Caco-2 (cell line): ENCODE measurements at places on chromosomes 2 and 18.

- no peak for DNase-seq
These were observed 53.0 kb downstream of the NCKAP5 start for GRCh38 chr2:133515271-133515670.

DNA sequence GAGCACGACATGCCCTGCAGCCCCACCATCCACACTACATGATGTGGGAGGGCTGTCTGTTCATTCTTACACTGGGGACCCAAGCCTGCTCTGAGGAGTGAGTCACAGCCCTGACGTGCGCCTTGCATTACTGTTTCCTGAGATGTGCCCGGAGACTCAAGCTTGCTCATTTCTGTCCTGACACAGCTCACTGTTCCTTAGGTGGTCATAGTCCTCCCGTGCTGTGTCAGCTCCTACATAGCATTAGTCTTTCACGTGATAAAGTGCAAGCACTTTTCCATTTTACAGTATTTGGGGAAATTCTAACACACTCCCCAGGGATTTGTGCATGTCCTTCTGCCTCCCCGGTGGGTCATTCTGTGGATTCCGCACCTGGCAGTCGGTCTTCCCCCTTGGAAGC, 46.2 kb upstream of the TRIM43B start:
- no peak for DNase-seq

- peak; percentile 90 for DNase-seq
These were observed 30.2 kb downstream of the PSD4 start for GRCh38 chr2:113203901-113204519.

GRCh38 chr2:105388971-105389381, 9.9 kb downstream of the FHL2 start:
- DNase-seq, result no peak

GRCh38 chr2:159129824-159130223, 156.7 kb downstream of the WDSUB1 start:
- DNase-seq, result no peak

DNA sequence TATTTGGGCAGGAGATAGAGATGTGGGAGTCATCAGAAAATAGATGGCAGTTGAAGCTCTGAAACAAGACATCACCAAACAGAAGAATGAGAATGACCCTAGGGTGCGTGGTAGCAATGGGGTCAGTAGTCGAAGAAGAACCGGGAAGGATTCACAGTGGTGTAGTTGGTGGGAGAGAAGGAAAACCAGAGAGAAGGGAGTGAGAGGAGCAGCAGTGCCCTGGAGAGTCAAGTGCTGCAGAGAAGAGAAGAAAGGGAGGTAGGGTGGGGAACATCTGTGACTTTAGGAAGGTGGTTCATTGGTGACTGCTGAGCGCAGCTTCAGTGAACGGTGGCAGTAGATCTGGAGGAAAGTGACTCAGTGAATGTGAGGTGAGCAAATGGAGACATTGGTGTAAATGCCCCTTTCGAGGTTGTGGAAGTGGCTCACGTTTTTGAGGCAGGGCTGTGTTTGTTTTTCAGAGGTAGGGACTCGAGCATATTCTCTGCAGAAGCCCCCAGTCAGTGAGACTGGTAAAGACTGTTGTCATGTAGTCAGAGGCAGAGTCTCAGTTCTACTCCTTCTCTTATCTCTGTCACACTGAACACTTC, 36.4 kb downstream of the CDC42EP3 start:
- no peak for DNase-seq

- DNase-seq, result peak; percentile 85
These were observed 54.5 kb downstream of the SCN2A start for GRCh38 chr2:165293440-165294420.

DNA sequence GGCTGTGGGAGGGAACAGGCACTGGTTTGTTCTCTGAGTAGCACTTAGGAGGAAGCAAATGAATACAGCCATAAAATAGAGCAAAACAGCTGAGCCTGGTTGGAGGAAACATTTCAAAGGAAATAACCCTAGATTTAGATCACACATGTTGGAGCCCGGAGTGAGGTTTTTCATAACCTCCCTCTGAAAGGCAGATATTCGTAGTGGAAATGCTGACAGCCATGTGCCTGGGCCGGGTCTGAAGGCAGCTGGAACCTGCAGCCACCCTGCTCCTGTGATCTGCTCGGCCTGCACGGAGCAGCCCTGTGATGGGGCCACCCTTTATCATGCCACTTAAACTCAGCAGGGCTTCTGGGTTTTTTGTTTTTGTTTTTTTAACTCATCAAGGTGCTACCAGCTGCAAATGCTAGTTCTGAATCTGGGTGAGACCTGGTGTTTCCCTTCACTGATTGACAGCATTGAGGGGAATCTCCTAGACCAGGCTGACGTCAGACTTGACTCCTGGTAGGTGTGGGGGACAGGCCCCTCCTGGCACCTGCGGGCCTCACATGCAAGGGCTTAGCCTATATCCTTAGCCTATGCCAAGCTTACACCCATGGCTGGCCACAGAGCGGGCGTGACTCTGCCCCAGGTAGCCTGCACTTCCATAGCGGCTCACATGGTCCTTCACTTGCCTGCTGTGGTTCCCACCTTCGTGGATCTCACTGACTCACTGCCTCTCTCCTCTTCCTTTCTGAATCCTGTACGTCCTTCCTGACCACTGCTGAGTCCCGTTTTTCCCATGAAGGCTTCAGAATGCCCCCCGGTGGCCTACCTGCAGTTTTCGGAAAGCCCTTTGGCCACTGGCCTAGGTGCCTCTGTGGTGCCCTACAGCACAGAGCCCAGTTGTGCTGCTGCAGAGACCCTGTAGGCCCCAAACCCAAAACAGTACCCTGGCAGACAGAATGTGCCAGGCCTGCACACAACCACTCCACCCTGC, 217.3 kb downstream of the SEPTIN10 start:
- no peak for DNase-seq

- no peak for DNase-seq
These were observed 297.8 kb upstream of the PIK3C3 start for GRCh38 chr18:41657189-41657588.

GRCh38 chr2:100786297-100786658, 33.7 kb upstream of the NPAS2 start:
- no peak for DNase-seq

DNA sequence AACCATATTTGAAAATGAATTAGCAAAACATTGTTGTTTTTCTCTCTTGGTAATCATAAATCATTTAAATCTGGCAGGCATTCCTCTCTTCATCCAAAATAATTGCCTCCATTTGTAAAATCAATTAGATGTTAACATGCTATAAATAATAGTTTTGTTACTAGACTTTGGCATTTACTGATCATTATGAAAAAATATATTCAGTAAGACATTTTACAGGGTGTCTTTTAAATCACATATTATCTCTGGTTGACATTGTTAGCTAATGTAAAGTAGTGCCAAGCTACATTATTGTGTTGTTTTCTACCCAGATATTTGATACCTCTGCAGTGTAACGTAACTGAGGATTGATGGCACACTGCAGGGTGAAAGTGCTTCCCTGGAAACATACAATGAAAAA, 31.8 kb upstream of the DLX1 start:
- no peak for DNase-seq

DNA sequence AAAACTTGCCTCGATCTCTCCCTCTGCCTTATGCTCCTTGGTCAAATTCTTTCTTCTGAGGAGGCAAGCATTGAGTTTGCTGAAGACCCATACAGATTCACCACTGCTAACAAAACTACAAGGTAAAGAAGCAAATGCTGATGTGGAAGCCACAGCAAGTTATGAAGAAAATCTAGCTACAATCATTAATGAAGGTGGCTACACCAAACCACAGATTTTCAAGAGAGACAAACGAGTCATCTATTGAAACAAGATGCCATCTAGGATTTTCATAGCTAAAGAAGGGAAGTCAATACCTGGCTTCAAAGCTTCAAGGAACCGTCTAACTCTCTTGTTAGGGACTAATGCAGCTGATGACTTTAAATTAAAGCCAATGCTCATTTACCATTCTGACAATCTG, 203.2 kb downstream of the METTL4 start:
- no peak for DNase-seq

- DNase-seq, result no peak
These were observed 60.7 kb downstream of the CXCR4 start for GRCh38 chr2:136057023-136057801.

DNA sequence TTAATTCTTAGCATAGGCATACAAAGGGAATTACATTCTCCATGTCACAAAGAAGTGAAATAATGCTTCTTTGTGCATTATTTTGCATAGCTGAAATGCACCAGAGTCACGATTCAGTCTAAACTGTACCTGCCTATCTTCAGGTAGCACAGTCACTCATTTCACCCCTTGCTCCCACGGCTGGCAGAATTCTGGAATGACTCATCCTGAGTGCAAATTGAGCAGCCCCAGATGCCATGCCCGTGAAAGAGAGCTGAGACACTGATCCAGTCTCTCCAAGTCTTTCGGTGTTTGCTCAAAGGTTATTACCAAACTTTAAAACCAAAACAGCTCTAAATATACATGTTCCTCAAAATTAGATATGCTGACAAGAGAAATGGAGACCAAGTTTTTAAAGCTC, 168.3 kb upstream of the POU3F3 start:
- DNase-seq, result no peak

DNA sequence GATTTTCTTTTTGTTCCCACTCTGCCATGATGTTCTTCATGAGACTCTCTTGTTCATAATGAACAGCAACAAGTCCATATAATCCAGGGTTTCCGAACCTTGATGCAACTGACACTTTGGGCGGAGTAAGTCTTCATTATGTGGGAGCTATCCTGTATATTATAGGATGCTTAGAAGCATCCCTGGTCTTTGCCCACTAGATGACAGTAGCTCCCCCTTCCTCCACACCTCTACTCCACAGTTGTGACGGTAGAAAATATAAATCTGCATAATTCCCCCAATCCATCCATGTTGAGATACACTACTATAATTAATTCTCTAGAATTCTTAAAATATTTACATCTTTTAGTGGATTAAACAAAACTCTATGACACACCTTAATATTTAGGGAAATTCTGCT, 482.2 kb upstream of the CELF4 start:
- DNase-seq, result no peak

- no peak for DNase-seq
These were observed 376.1 kb downstream of the IRS1 start for GRCh38 chr2:226423498-226423960.

GRCh38 chr18:77205769-77206168, 43.9 kb upstream of the GALR1 start:
- no peak for DNase-seq

DNA sequence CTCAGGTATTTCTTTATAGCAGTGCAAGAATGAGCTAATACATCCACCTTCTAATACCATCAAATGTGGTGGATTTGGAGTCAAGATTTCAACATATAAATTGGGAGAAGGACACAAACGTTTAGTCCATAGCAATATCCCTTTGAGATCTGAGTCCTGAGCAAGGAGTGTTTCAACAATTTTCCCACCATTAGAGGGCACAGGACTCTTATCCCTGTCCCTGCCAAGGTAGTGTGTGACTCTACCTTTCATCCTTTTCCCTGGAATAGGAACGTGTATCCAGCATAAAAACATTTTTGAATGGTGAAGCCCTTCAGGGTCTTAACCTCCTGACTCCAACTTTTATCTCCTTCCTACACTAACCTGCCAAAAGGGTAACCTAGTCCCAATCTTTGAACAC, 181.3 kb upstream of the SRD5A2 start:
- DNase-seq, result no peak

DNA sequence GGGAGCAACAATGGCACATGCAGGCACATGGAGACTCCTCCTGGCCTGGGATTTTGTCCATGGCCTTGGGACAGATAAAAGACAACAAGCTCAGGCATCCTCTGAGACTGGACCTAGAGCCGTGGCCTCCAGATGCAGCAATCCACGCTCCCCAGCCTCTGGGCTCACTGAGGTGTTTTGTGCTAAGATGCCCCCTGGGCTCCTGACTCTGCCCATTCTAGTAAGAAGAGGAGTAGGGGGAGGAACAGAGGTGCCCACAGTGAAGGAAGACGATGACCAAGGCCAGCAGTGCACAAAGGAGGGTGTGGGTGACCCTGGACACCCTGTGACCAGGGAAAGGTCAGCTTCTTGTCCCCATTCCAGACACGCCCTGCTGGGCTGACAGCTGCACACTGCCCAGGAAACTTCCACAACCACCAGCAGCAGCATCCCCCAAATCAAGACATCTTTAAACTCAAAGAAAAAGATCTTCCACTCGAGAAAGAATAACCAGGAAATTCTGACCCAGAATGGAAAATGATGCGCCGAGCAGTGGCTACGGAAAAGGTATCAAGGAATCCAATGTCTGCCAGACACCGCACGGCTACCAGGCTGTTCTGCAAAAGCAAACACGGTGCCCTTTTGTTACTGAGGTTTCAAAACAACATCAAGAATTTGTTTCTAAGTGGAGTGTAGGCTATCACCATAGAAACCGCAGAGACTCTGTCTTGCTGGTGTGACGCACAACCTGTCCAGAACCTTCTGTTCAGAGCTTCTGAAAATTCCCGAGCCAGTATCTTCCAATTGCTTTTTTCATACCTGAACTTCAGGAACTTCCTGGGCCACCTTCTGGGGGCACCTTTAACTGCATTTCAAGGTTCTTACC, 65.5 kb downstream of the ZNF516 start:
- DNase-seq, result no peak

- DNase-seq, result no peak
These were observed 302.6 kb downstream of the MYCN start for GRCh38 chr2:16242906-16243305.

GRCh38 chr2:9644603-9645002, 13.8 kb upstream of the YWHAQ start:
- peak; percentile 71 for DNase-seq

- no peak for DNase-seq
These were observed 465.2 kb upstream of the HS6ST1 start for GRCh38 chr2:128783896-128784295.

DNA sequence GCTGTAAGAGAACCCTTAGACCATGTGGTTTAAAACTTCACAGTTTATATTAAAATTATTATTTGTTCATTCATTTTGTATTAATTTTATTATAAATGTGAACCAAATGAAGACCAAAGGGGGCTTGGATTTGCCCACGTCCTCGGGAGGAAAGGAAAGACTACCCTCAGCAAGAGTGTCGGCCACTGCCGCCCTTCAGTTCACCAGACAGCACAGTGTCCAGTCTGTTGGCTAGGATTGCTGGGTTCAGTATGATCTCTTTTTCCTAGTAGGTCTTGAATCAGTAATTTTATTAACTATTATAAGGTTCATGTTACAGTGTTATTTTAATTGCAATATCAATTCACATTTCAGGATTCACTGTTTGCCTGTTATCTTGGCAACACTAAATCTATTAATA, 78.2 kb upstream of the CHRNA1 start:
- DNase-seq, result no peak
